ENCODE measurements at places on chromosomes 13 and 19.

- no peak for DNase-seq
These were observed 2.3 kb upstream of the TMEM91 start for GRCh38 chr19:41373993-41374392.

GRCh38 chr19:42528354-42529247 is at the start of gene CEACAM1:
Gene CEACAM1, minus strand, starts transcription at chr19:42528481. Its CDS starts 107 bp downstream, at chr19:42528374.
- no peak for DNase-seq

DNA sequence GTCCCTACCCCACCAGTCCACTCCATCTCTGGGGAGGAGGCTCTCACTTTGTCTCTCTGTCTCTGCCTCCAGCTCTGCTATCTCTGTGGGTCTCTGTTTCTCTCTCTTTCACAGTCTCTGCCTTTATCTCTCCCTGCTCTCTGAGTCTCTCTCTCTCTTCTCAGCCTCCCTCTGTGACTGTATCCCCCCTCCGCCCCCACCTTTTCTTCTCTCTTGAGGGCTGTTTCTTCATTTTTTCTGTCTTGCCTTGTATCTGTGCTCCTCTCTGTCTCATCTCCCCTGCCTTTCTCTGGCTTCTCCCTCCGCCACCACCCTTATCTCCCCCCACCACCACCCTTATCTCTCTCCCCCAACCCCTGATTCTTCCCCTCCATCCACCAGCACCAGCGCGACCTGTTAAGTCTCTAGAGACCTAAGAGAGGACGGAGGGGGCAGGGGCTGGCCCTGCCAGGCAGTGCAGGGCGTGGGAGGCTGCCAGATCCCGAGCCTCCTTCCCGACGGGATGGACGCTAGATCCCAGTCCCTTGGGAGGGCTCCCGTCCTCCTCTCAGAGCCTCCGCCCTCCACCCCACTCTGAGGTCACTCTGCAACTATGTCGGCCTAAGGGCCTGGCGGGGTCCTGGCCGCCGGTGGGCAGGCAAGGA is 1.0 kb downstream of the AXL start:
- peak; percentile 32 for DNase-seq

DNA sequence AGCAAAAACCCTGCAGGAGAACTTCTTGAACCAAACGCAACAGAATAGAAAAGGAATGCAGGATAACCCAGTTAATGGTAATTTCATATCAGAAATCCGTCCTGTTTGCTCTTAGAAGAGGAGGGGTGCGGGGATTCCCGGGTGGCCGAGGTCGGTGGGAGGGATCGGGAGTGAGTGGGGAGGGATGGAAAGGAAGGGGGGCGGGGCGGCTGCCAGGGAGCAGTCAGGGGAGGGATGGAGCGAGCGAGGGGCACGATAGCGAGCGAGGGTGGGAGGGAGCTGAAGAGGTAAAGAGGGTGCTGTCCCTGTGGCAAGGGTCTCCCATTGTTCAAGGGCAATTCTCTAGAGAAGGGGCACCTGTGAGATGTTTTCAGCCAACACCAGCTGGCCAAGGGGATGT is 26.5 kb downstream of the CD177 start:
- DNase-seq = no peak

DNA sequence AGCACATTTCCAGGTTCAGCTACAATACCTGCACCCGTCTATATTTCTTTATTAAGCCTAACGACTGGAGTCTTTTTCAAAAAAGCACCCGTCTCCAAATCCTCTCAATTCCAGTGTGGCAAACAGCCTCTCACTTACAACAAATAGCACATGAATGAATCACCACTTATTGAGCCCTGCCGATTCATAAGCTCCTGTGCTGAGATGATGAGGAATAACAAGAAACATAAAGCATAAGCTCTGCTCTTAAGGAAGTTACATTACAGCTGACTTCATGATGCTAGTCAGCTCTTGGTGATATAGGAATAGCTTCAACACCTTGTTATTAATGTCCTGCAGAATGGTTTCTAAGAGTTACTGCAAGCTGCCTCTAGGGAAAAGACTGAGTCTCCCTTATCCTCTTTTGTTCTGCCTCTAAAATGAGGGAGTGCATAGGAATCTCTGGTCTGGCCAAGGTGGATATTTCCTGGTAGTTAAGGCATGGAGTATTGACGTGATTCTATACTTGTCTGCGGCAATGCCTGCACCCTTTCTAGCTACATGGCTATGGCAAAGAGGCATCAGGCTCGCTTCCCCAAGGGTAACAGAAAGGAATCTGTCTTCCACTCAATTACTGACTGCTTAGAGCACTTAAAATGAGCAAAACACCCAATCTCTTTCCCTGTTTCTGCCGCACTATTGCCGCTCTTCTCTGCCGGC is 195.7 kb downstream of the KLF12 start:
- DNase-seq = no peak

DNA sequence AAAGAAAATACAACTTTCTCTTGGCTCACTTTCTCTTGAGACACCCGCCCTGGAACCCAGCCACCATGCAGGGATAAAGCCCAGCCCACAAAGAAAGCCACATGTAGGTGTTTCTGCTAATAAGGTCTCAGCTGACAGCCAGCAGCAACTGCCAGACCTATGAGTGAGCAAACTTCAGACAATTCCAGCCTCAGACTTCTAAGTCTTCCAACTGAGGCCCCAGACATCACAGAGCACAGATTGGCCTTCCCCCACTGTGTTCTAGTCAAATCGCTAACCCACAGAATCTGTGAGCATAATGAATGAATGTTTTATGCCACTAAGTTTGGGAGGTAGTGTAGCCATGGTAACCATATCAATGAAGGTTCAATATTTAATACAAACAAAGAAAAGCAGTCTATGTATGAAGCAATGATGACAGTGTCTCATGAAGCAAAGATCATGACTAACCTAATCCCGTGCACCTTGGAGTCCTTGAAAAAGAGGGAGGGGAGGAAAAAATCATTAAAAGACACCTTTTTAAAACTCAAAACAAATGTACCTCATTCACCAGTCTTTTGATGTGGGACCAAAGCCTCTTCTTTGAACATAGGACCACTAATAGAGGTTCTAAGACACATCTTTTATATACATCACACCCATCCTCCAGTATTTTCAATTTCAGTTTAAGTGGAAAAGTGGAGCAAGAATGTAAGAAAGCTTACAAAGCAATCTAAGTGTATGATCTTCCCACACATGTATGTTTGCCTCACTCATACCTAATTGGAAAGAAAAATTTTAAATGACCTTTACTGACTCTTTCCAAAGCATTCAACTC is 6.2 kb downstream of the MRPS31 start:
- no peak for DNase-seq

DNA sequence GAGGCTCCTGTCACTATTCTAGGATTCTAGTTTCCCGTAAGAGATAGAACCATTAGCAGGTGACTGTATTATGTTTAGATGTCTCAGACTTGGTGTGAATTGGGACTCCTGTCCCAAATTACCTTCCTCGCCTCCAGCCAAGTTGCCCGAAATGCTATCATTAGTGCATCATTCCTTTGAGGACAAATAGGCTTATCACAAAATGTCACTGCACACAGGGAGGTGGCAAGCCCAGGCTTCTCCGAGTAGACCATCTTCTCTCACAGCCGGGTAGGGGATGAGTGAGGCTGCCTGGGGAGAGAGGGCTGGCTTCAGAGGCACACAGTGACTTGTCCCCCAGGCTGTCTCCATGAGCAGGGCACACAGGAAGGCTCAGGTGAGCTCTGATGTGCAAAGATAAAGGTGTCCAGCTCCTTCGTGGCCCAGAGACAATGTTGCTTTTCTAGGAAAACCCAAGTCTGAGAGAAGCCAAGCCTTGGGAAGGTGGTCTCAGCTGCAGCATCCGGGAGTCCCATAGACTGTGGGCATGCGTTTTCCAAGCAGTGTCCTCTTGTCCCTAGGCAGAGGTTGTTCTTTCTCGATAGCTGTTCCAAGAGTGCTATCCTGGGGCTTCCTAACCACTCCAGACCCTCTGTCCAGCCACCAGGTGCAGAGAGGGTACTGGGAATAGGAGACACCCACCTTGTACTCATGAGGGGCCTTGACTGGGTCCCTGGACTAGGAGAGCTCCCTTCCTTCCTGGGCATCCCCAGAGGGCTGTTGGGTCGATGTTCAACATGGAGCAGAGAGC is 163.1 kb upstream of the TSHZ3 start:
- DNase-seq = no peak

Measured in nephron progenitor cell (in vitro differentiated cells).